Mammary epithelial cell (primary cell): ENCODE measurements at places on chromosomes 5 and 9.

- DNase-seq, result no peak
Observed at GRCh38 chr9:82034956-82035731, 46.6 kb downstream of the SPATA31D1 start.

DNA sequence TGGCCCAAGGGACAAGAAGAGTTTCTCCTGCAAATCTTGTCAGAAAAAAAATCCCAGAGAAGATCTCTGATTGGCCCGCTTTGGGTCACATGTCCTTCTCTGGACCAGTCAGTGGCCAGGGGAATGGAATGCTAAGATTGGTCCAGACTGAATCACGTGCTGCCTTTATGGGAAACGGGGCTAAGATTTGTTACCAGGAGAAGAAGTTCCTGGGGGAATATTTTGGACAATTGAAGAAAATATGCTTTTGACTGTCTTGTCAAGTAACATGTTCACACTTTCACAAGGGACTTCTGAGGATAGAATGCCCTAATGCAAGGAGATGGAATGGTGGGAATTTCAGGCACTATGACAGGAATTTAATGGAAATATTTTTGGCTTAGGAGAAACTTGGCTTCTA is 74.1 kb upstream of the SH3PXD2B start:
- no peak for DNase-seq

- peak; percentile 26 for DNase-seq
Observed at GRCh38 chr5:146291421-146292074, 47.1 kb upstream of the POU4F3 start.

DNA sequence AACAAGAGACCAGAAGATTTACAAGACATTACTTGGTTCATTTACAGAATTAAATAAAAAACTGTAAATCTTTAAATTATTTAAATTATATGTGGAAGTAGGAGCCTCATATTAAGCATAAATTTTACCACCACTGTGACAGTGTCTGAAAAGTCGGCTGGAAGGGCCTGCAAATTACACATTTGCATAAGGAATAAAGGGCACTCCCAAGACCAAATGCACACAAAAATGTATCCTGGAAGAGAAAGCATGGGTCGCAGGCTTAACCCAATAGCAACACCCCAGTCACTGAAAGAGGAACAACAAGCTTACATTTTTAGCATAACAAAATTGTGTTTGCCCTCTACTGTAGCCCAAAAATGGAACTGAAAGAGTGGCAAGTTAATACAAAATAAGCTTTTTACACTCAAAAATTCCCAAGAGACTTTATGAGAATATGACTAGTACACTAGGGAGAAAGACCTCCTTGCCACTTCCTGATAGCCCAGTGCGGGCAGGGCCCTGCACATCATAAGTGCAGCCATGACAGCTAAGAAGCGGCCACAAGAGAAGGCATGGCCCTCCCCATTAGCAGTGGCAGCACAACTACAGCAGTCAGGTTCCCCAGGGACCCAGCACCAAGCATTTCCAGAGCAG is 482.0 kb downstream of the DTWD2 start:
- no peak for DNase-seq

DNA sequence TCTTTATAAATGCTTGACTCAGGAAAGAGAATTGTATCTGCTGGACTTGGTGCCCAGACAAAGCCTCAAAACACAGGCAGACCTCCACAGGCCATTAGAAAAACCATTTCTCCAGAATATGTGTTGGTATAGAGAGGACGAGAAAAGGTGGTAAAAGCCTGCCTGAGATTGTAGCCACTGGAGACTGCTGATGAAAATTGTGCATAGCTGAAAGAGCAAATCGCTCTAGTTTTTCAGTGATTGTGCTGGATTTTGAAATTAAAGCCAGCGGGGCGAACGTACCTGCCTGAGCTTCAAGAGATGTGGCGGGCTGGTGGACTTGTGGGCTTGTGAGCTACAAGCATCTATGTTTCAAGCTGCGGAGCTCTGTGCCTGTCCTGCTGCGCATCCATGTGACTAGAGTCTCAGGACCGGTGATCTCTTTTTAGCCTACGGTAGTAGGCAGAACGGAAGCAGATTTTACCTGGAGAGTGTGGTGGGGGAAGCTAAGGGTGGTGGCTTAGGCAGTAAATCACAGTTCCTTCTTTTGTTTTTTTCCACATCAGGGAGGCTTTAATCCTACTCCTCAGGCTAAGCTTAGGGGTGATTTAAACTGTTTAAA is 193.6 kb downstream of the SREK1 start:
- no peak for DNase-seq

DNA sequence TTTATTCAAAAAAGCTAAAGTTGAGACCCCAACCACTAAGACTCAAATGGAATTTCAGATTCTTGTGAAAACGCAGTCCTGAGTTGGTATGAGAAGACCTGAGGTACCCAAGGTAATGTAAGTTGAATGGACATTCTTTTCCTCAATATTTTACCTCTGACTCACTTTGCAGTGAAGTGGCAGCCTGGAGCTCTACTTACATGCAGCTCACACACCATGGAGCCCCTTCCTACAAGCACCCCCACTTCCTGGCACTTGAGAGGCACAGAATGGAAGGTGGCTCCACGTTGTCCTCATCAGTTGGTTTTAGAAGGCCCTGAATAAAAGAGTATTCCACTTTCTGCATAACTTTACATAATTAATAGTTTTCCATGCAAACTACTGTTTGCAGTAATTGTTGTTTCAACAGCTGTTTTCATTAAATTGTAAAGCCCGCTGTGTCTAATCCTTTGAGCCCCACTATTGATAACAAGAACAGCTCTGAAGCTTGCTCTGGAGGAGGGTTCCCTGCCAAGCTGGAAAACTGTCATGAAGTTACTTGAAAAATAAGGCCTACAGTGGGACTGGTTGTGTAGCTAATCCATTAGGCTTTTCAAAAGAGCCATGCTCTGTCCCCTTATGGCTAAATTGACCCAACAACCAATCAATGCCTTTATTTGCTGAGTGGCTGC is 102.2 kb upstream of the SPATA31D4 start:
- DNase-seq, result no peak

GRCh38 chr5:95975703-95976102 is 14.1 kb upstream of the ELL2 start:
- DNase-seq, result no peak

GRCh38 chr5:132461569-132462070 is 29.0 kb downstream of the IRF1 start:
- no peak for DNase-seq

DNA sequence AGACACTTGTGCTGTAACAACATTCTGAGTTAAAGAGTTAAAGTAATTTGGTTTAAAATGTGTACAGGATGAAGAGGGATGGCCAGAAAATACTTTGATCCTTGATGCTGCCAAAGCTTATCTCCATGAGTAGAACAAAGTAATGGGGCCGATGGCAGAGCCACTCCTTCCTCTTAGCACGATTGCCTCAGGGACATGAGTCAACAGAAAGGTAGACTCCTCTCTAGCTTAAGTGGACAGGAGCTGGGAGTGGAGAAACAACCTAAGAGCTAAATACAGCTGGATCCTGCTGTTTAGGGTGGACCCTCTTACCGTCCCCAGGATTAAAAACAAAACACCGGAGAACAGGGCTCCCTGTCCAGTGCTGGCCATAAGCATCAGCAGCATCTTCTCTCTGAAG is 267.3 kb downstream of the IRX1 start:
- peak; percentile 65 for DNase-seq
